Hematopoietic multipotent progenitor cell treated with erythropoietin and hydrocortisone succinate and interleukin-3 and kit ligand, for 4 days (in vitro differentiated cells): ENCODE measurements at places on chromosomes 11 and 22.

- DNase-seq, result peak; percentile 92
Observed at GRCh38 chr11:304915-305843, 2.4 kb upstream of the IFITM2 start.

DNA sequence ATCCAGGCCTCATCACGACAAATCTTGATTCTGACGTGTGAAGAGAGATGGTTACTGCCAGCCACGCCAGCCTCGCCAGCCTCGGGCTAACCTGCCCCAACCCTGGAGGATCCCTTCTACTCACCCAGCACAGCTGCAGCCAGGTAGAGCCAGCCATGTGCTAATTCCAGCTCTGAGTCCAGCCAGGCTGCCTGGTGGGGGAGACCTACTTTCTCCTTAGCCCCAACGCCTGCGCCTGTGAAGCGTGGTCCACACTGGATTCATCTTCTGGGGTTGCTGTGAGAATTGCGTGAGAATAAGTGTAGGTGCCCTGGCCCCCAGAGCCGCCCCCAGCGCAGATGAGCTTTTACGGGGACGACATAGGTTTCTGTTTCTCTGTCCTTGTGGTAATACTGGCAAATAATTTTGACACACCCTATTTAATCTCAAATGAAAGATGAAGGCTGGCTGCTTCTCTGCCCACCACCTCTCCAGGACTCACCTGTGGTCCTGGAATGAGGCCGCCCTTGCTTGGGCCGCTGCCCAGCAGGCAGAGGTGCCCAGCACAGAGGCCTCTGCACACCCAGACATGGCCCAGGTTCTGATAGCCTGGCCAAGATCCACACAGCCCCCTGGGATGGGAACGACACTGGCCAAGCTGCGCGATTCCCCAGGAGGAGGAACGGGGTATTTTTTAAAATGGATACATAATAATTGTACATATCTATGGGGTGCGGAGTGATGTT is 528.4 kb downstream of the TBC1D22A start:
- DNase-seq, result no peak

DNA sequence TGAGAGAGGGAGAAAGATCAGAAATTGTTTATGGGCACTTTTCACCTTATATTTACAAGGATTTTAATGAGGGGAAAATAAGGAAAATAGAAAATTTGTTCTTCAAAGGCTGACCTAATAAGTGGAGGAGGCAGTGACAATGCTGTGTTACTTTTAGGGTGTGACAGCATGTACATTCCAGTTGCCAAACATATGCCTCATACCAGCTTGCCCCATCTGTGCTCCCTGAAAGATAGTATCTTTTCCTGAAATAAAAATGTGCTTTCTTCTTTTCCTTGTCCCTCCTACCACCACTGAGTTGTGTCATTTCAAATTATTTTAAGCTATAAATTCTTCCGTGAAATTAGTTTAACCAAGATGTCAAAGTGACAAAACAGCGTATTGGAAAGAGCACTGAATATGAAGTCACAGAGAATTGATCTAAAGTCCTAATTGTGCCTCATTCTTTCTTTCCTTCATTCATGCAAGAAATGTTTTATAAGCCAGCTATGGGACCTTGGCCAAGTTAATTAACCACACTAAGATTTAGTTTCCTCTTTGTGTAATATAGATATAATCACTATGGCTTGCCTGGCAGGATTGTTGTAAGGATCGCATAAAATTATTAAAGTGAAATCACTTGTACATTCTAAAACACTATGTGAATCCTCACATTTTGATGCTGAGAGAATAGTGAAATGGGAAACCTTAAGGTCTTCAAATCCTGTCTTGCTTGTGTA is 1307.5 kb upstream of the TENM4 start:
- peak; percentile 1 for DNase-seq

DNA sequence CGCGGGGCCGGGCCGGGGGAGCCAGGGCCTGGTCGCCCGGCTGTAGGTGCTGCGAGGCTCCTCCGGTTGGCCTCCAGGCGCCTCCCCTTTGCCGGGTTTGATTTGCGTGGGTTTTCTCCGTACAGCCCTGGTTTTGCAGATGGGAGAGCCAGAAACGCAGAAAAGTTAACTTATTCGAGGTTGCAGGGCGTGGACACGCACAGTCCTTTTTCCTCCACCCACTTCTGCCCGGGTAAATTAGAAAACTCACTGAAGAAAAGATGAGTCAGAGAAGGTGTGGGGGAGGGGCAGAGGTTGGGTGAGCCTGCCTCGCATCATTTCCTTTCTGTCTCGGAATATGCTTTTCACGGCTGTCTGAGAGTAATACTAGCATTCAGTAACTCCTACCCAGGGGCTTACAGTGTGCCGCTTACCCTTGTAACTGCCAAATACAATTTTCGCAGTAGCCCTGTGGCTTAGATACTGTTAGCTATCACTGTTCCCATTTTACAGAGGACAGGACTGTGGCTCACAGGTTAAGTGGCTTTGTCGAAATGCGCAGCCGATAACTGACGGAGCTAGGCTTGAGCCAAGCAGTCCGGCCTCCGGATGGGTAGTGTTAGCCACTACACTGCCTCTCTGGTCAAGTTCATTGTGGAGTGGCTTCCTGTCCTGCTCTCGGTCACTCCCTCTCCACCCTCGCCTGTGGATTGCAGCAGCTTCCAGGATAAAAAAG is 812 bp downstream of the FADD start:
- DNase-seq, result peak; percentile 94

DNA sequence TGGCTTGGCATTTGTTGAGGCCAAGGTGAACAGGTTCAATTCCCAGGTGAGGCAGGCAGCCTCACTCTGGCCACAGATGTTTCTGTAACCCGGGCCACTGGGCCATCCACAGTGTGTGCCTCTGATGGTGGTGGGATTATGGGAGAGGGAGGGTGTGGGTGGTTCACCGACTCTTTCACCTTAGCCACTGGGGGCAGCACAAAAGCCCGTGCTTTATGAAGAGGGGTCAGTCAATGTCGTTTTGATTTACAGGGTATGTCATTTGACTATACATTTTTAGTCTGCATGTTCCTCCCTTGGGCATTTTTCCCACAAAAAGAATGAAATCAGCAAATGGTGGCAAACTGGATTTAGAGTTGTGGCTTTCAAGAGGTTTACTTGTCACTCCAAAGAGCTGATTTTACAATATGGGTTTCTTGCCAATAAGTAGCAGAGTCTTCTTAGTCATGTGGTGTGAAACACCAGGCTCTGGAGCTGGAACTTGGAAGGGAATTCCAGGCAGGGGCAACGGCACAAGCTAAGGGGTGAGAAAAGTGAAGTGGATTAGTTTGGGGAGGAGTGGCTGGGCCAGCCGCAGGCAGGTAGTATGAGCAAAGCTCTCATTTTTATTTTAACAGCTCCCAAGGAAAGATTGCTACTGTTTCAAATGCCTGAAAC is 217.8 kb upstream of the ZBED5 start:
- no peak for DNase-seq

DNA sequence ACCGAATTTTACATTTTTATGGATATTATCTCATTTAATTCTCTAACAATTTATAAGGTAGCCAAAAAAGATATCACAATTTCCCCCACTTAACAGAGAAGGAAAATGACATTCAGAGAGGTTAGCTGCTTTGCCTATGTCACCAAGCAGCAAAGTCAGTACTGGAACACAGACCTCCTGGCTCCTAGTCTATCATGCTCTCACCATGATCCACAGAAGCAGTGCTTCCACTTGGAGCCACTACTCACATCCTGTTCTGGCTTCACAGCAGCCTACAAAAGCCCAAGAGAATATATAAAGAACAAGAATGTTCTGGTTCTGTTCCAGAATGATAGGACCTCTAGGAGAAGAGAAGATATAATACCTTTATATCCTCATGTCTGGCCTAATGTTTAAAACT is 59.5 kb upstream of the SCUBE2 start:
- no peak for DNase-seq
